ENCODE measurements at places on chromosomes 5 and 9. TPM values are rescaled to one million over a fixed set of nuclear protein-coding genes. Genes with fewer than 3 reads are reported as not detected.

Gene JAK2
- total RNA-seq = 3.8 TPM

Gene HOMER1
- 6.7 TPM for total RNA-seq

Gene SEMA5A
- total RNA-seq = not detected

Gene CDX1
- not detected for total RNA-seq

Gene ZFP37
- 1.3 TPM for total RNA-seq

Gene CCL21
- not detected for total RNA-seq

Gene BHMT
- total RNA-seq = not detected

Gene SURF1
- 40.7 TPM for total RNA-seq

Gene PCDHA1
- 0.10 TPM for total RNA-seq

Gene RNF208
- total RNA-seq = 1.8 TPM

Gene TYRP1
- total RNA-seq = not detected

Gene WHRN
- total RNA-seq = 6.9 TPM

Gene C9orf153
- not detected for total RNA-seq

Gene CARD9
- 0.85 TPM for total RNA-seq

Gene NR2F1-AS1
- 3.8 TPM for total RNA-seq

Gene PCDHB5
- total RNA-seq = 1.5 TPM

Gene TMEM252
- total RNA-seq = not detected

Gene C9
- not detected for total RNA-seq

Gene SLC6A7
- total RNA-seq = 0.02 TPM

Gene IL9
- total RNA-seq = not detected

Gene QRFP
- total RNA-seq = not detected

Gene LCN12
- 1.9 TPM for total RNA-seq

Gene SHISAL2B
- total RNA-seq = not detected
